ENCODE measurements at places on chromosomes 2 and 18.
A peak's percentile ranks its signal among the peaks of the same experiment; 100 is the strongest.

DNA sequence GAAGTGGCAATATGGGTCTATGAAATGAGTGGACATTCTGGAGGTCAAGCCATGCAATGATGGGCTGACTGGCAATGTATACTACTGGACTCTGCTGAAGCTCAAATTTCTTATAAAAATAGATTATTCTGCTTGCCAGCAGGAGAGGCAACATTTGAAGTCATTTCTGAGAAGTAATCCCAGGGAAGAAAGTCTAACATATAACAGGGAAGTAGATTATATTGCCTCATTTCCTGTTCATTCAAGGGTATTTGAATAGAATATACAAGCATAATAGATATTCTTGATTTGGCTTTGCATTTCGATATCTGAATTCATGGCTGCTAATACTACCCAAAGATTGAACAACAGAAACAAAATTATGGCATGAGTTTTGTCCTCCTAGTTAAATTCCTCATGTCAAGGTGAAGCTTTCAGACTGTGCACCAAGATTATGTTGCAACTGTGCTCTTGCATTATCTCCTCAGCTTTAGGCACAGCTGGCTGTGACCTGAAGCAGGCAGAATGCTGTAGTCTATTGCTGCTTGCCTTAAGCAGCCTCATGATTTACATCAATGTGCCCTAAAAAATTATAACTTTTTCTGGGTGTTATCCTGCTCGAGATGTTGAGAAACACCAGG lies 13.3 kb upstream of the TMX3 start:
- DNase-seq: no peak

DNA sequence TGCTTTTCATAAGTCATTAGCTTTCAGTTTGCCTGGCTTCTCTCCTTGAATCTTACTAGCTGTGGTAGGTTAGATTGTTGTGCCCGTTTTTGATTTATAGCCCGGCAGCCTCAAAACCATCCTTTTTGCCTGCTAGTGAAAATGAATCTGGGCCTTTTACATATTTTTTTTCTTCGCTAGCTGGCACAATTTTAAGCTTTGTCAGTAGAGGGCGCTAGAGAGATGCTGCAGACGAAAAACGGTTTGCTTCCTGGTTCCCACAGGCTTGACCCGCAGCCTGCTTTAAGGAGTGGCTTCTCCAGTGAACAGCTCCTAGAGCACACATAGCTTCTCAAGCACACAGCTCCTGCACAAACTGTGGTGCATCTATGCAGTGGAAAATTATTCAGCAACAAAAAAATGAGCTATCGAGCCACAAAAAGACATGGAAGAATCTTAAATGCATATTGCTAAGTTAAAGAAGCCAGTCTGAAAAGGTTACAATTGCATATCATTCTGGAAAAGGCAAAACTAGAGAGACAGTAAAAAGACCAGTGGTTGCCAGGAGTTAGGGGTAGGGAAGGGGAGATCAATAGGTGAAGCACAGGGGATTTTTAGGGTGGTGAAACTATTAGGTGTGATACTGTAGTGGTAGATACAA lies 47.9 kb downstream of the E2F6 start:
- DNase-seq: no peak

GRCh38 chr2:187523325-187523724 lies 30.9 kb downstream of the TFPI start:
- no peak for DNase-seq

DNA sequence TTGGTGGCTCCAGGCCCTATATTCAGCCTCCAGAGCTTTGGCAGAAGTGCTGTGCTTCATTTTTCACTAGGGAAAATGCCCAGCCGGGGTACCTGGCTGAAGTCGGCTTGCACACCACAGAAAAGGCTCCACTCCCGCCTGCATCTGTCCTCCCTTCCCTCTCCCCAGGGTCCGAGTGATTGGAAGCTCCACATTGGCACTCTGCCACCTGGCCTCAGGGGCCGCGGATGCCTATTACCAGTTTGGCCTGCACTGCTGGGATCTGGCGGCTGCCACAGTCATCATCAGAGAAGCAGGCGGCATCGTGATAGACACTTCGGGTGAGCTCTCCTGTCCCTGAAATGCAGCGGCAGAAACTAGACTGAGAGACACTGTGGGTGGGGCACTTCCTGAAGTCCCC lies 47.4 kb downstream of the IMPA2 start:
- DNase-seq: no peak

DNA sequence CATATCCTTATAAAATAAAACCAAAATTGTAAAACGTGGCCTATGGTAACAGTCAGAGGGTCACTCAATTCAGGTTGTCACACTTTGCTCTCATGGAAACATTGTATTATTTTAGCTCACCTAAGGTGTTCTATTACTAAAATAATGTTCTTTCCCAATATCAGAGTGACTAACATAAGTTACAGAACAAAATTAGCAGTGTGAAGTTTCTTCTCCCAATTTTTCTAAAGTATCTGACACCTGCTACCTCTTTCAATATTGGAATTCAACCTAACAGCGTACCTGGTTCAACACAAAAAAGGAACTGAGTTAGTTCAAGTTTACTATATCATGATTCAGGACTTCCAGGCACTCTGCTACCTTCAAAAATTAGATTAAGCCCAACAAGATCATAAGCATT lies 190.4 kb downstream of the ZEB2 start:
- DNase-seq: no peak

GRCh38 chr2:191512216-191512835 lies 165.6 kb upstream of the NABP1 start:
- DNase-seq: no peak

- DNase-seq: no peak
Observed at GRCh38 chr2:238789317-238789806, 58.5 kb upstream of the TWIST2 start.

DNA sequence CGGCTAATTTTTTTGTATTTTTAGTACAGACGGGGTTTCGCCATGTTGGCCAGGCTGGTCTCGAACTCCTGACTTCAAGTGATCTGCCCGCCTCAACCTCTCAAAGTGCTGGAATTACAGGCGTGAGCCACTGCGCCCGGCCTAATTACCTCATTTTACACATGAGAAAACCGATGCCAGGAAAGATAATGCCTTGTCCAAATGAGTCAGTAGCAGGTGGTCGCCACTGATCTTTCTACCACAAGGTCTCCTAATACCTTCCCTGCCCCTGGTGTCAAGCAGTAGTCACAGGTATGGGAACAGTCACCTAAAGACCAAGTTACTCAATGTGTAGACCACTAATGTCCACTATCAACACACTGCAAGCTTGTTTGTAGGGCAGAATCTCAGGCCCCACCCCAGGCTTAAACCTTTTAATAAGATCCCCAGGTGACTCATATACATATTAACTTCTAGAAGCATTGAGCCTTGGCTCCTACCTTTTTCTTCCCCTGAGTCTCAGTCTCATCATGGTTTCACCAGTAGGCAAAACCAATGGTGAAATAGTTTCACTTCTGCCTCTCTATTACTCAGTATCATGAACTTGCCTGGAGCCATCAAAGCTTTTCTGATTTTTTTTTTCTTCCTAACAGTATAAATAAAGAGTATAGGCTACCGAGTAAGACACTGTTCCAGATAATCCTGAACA lies 6.9 kb upstream of the EPB41L5 start:
- no peak for DNase-seq

DNA sequence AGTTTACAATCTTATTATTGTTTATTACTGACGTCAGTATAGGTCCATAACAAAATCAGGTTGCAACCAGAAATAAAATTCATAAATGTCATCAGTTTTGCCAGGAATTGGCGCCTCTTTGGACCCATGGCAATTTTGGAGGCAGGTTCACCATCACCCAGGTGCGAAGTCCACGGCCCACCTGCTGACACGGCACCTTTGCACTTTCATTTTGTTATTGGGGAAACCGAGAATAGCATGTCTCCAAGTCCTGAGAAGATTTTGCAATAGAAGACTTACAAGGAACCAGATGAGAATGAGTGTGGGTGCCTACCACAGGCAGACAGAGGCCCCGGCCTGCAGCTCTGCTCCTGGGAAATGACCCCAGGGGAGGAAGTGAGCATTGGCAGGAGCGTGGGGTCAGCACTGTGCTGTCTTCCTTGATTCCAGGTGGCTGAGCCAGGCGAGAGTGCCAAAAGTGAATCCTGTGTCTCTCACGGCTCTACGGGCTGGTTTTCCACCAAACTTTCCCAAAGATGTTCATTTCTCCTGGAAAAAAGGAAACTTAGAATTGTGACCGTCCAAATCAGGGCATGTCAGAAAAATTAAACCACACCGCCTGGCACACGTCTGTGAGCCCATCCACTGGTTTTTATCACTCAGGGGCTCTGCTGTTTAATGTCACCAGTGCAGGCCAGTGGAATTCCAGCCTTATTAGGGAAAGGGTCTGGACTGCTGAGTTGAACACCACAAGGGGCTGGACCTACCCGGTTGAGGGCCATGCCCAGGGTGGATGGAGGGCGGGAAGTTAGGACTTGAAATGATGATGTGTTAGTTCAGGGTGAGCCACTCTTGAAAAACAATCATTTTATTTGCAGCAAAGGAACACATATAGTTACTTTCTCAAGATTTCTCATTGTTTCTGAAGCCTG lies 96.5 kb downstream of the PTGR3 start:
- no peak for DNase-seq

DNA sequence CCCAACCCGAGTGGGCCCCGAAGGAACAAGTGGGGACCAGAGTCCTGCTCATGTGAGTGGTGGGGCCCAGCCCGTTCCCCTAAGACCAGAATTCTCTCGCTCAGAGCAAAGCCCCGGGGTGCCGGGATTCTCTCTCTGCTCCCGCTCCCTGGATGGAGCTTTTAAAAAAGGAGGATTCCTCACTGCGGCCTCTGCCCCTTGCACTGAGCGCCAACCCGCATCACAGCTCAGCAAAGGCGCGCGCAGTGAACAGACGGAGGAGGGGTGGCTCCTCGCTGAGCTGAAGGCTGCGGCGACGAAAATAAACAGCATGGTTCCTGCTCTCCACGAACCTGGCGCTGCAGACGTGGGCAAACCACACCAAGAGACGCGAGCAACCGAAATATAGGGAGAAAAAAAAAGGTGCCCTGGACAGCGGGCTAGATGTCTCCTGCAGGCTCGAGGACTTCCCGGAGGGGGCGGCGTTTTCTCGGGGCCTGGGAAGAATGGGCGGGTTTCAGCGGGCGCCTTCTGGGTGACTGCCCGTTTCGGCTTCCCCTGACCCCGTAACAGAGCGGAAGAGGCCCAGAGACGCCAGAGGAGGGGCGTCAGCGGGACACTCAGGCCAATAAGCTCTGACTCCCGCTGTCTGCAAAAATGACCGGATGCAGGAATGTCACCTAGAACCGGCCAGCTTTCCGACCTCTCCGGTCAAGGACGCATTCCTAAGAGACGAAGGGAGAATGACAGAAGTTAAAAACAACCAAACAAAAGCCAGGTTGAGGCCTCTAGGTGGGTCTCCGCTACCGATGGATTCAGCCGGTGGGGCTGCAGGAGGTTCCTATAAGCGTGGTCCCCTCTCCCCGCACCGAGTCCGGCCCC lies 819 bp upstream of the KLF11 start:
- DNase-seq: no peak

- no peak for DNase-seq
Observed at GRCh38 chr18:41072946-41073345, 882.1 kb upstream of the PIK3C3 start.

GRCh38 chr2:148530350-148530749 lies 114.2 kb upstream of the EPC2 start:
- DNase-seq: no peak

GRCh38 chr2:169653636-169654035 lies 40.6 kb downstream of the CFAP210 start:
- no peak for DNase-seq

GRCh38 chr2:159505196-159505595 lies 111.2 kb downstream of the BAZ2B start:
- DNase-seq: no peak

DNA sequence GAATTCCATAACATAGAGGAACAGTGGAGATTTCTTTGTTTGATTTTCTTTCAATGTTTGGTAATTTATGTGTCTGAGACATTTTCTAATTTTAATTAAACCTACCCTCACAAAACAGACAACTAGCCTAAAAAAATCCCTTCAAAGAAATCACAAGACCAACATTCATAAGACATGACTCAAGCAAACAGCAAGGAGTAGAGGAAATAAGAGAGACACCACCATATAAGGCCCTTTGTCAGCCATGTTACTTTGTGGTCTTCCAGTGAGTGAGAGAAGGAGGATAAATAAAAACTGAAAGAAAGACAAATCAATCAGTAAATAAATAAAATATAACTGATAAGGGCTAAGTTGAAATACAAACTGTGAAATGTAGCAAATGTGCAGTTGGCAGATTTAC lies 830.8 kb upstream of the SLC39A10 start:
- DNase-seq: no peak

DNA sequence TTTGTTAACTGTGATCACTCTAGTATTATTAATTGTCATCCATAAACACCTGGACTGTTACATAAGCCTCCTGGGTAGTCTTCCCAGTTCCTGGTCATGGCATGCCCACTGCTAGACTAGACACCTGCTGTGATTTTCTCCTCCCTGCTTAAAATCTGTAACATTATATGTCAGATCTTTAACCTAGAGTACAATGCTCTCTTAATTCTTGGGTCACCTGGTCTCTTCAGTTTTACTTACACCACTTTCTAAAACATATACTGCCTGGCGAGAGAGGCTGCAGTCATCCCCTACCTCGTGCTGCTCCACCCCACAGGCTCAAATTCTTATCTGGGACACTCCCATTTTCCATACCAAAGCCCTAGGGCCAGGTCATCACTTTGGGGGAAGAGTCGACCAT lies 161.3 kb downstream of the CDH2 start:
- no peak for DNase-seq

DNA sequence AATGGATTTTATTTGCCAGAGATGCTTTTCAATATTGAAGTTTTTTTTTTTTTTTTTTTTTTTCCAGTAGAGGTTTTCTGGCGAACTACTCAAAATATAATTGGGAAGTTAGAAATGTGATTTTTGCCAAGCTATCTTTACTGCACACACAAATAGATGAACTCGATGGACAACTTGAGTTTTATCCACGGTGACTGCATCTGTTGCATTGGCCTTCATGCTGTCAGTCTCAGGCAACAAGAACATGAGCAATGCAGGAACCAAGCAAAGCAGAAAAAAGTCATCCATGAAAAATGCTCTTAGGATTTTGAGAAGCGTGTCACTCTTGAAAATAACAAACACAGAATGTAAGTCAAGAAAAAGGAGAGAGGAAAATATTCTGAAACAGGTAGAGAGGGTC lies 22.7 kb upstream of the HDAC4 start:
- DNase-seq: no peak

GRCh38 chr2:28419443-28420270 lies 27.0 kb downstream of the FOSL2 start:
- DNase-seq: peak; percentile 23
